Cardiac septum (tissue), 1 donor: ENCODE measurements at places on chromosomes 7 and 10. TPM values are rescaled to one million over a fixed set of nuclear protein-coding genes. Genes with fewer than 3 reads are reported as not detected.

Gene ZNF12
- 17.7 TPM for total RNA-seq

- DNase-seq, result no peak
Measured at GRCh38 chr7:97004247-97005182, 838 bp upstream of the DLX6 start.

Gene ZNF804B
- total RNA-seq, result 0.05 TPM

- DNase-seq, result no peak
Measured at GRCh38 chr7:157462840-157463239, 126.0 kb downstream of the DNAJB6 start.

- DNase-seq, result no peak
Measured at GRCh38 chr7:69706070-69706469, 107.8 kb downstream of the AUTS2 start.

GRCh38 chr7:143490717-143491306, 13.1 kb downstream of the TAS2R41 start:
- DNase-seq, result no peak

DNA sequence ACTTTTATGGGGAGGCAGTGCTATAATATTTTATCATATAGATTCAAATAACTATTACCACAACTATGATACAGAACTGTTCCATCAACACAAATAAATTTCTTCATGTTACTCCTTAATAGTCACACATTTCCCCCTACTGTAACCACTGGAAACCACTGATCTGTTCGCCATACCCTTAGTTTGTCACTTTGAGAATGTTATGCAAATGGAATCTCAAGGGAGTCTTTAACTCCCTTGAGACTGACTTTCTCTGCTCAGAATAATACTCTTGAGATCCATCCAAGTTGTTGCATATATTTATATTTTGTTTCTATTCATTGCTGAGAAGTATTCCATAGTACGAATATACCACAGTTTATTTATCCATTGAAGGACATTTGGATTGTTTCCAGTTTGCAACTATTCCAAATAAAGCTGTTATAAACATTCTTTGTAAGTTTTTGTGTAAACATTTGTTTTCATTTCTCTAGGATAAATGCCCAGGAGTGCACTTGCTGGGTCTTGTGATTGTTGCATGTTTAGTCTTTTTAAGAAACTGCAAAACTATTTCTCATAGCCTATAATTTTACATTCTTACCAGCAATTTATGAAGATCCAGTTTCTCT, 19.7 kb upstream of the PON2 start:
- DNase-seq, result no peak

DNA sequence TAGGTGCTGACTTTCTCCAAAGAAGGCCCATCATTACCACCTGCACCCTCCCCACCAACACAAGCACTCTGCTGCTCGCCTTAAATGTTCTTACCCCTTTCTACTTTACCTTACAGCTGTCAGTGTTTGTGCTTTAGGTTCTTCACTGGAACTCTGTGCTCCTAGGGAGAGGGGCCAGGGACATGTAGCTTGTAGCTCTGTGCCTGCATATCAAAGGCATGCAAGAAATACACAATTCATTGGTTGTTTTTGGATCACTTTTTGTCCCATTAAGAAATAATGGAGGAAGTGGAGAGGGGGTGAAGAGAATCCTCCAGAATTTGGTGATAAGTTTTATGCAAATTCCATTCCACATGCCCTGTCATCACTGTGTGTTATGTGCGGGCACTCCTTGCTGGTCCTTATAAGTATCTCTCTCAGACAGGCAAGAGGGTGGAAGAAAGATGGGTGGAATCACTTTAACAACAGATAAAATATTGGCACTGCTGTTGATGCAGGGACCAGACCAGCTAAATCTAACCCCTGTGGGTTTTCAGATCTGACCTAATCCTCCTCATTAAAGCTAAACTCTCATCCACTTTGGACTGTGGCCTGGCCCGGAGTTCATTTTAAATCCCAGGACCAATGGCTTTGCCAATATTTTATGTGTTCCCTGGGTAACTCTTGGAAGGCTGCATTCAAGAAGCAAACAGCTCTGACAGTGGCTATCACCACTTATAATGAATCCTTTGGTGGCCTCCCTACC, 375.8 kb upstream of the NFE2L3 start:
- no peak for DNase-seq

- DNase-seq, result no peak
Measured at GRCh38 chr10:19658131-19658530, 158.1 kb upstream of the PLXDC2 start.

DNA sequence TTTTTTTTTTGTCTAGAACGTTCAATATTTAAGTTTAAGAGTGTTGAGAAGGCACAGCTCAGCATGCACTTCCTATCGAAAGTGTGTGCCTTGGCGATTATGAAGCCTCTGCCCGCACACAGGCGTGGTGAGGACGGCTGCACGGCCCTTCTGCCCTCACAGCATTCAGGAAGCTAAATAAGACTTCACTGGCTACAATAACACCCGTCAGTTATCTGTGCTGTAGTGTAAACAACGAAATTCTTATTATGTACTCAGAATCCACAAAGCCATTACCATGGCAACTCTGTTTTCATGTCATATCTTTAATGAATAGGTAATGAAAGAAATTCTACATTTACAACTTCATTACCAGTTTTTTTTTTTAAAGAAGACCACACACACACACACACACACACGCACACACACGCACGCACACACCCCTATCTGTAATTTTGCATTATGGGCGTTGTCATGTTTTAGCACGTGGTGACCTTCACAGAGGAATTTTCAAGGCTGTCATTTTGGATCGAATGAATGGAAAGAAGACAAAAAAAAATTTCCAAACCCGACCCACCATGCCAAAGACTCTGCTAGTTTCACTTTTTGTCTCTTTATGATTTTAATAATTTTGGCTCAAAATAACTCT, 254.8 kb upstream of the CTBP2 start:
- no peak for DNase-seq

- no peak for DNase-seq
Measured at GRCh38 chr10:10489076-10489475, 528.6 kb upstream of the CELF2 start.

DNA sequence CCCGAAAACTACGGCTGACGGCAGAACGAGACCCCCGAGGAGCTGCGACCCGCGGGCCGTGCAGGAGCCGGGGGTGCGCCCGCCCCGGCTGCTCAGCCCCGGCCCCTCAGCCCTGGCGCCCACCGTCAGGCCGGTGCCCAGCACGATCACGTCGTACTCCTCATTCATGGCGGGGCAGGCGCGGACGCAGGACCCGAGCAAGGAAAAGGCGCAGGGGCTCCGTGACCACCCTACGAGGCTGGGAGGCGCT, 218 bp downstream of the GDI2 start:
- no peak for DNase-seq

GRCh38 chr7:156650042-156650441, 9.5 kb downstream of the RNF32 start:
- DNase-seq, result no peak
